GM18507 (cell line): ENCODE measurements at places on chromosomes 13 and 19.

DNA sequence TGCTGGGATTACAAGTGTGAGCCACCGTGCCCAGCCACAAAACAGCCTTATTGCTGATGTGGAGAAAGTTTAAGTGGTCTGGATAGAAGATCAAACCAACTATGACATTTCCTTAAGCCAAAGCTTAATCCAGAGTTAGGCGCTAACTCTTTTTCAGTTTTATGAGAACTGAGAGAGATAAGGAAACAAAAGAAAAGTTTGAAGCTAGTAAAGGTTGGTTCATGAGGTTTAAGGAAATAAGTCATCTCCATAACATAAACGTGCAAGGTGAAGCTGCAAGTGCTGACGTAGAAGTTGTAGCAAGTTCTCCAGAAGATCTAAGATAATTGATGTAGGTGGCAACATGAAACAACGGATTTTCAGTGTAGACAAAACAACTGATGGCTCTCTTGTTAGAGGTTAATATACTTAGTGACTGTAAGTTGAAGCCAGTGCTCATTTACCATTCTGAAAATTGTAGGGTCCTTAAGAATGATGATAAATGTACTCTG lies 41.6 kb downstream of the ZMYM2 start:
- DNase-seq = no peak

DNA sequence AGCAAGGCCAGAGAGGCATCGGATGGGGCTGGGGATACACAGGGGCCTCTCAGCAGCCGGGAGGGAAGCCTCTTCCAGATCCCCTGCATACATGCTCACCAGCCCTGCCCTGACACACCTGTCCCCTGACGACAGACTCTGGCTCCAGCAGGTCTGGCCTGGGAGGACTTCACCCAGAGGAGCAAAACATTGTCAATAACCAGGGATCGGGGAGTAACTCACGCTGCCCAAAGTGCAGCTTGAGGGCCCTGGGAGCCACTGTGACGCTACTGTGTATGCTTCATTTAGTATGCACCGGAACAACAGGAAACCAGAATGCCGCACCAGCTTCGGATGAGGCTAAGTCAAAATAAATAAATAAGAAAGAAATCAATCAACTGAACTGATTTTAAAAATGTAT lies 12.4 kb upstream of the CD22 start:
- DNase-seq = no peak

- no peak for DNase-seq
Observed at GRCh38 chr19:39131255-39131755, 5.7 kb downstream of the PAK4 start.

- DNase-seq = no peak
Observed at GRCh38 chr13:44618326-44618725, 42.2 kb upstream of the TSC22D1 start.

GRCh38 chr19:54152878-54153524 lies 6.5 kb downstream of the LENG1 start:
- no peak for DNase-seq

DNA sequence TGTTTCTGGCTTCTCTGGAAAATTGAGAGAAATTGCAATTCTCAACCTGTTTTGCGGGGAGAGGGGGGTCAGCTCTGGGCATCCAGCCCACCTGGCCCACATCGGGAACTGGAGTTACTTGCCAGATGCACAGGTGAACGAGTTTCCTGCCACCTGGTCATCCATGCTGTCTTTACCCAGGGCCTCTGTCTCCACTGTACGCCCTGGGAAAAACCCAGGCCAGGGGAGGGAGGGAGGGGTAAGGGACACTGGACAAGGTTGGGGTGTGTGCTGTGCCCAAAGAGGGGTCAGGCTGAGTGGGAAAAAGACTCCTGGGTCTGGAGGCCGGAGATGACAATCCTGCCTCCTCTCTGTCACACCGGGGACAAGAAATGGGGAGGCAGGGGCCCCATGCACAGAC lies 307.6 kb downstream of the ZNF536 start:
- DNase-seq = no peak

DNA sequence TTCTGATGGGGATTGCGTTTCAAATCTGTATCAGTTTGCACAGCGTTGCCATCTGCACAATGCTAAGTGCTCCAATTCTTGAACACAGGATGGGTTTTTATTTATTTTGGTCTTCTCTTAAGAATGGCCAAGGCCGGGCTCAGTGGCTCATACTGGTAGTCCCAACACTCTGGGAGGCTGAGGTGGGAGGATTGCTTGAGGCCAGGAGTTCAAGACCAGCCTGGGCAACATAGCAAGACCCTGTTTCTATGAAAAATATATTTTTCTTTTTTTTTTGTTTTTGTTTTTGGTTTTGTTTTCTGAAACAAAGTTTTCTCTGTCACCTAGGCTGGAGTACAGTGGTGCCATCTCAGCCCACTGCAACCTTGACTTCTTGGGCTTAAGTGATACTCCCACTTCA lies 5.5 kb upstream of the YJEFN3 start:
- DNase-seq = no peak
